ENCODE measurements at places on chromosomes 11 and 22.

- DNase-seq: no peak
Observed at GRCh38 chr11:61183645-61184044, 19.7 kb upstream of the PGA3 start.

- DNase-seq: no peak
Observed at GRCh38 chr11:131077340-131077739, 161.1 kb upstream of the SNX19 start.

DNA sequence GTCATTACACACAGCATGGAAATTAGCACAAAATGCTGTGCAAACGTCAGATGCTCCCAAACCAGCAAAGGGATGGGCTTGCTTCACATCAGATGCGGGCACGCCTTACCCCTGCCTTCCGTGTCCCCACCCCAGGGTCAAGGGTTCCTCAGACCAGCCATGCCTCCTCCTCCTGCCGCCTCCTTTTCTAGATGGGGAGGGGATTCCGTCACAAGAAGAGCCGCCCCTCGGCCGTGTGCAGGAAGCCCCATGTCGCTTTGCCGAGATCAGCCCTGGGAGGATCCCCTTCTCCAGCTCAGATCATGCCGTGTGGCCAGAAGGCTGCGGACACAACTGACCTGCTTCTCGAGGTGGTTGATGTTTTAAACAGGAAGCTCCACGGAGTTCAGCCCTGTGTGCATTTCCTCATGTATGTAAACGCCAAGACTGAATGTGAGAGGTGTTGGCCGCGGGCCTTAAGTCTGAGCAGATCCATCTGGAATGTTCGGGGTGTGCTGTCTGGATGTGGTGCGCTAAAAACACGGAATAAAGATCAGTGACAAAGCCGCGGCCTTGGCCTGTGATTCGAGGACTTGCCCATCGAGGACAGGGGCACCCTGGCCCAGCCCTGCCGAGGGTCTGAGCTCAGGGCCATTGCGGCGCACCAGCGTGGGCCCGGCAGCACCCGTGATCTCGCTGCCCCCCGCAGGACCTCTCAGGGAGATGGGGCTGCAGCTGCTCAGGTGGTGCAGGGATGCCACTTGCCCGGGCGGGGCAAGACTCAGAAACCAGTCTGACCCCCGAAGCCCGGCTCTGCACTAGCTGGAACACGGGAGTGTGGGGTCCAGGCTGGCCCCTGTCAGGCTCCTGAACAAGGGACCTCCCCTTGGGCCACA, 412.9 kb downstream of the TBC1D22A start:
- no peak for DNase-seq

DNA sequence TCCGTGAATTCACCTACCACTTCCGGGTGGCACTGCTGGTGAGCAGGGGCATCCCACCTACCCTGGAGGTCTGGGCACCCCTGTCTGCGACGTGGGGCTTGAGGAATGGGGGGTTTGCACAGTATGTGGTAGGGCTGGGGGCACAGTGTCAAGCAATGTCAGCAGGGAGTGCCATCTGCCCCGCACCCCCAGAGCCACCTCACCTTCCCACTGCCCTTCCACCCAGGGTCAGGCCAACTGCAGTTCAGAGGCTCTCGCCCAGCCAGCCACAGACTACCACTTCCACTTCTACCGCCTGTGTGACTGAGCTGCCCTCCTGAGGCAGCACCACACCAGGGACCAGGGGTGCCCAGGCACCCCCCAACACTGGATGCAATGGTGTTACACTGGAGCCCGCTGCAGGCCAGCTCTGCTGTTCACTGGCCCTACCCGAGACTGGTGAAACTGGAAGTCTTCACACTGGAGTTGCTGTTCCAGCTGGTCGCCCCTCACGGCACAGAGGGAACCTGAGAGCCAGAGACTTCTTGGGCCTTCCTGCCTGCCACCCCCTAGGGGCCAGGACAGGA, 6.5 kb downstream of the TMEM258 start:
- no peak for DNase-seq

- no peak for DNase-seq
Observed at GRCh38 chr11:76856106-76856505, 4.6 kb upstream of the ACER3 start.

DNA sequence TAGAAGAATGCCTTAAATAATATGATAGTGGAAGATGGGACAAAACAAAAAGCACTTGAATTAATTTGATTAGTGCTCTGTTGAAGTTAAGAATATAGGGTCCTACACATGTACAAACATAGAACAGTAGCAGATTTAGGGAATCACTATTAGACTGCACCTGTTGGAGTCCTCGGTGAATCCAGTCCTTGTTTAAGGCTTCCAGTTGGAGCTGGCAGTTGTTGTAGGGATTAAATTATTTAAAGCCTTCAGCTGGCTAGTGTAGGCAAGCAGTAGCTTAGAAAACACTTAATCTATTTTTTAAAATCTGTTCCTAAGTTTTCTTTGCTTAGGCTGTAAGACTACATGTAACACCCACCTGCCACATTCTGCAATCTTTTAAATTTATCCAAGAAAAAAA, 24.5 kb upstream of the CSTF3 start:
- no peak for DNase-seq

- DNase-seq: no peak
Observed at GRCh38 chr22:40302149-40302548, 44.2 kb upstream of the ADSL start.

- no peak for DNase-seq
Observed at GRCh38 chr11:77209663-77210062, 81.6 kb downstream of the MYO7A start.

DNA sequence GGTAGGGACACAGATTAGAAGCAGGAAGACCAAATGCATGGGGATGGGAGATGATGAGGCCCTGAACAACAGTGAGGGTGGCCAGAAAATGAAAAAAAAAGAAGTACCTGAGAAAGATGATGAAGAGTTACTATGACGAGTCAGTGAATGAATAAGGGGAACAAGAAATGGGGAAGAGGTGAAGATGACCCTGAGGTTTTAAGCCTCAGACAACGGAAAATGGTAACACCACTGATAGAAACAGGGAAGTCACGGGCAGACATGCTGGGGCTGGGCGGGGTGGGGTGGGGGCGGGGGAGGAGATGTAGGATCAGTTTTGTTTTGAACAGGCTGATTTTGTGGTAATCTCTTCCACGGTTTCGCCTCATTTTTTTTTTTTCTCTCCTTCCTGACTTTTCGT, 205.1 kb upstream of the CADM1 start:
- no peak for DNase-seq

DNA sequence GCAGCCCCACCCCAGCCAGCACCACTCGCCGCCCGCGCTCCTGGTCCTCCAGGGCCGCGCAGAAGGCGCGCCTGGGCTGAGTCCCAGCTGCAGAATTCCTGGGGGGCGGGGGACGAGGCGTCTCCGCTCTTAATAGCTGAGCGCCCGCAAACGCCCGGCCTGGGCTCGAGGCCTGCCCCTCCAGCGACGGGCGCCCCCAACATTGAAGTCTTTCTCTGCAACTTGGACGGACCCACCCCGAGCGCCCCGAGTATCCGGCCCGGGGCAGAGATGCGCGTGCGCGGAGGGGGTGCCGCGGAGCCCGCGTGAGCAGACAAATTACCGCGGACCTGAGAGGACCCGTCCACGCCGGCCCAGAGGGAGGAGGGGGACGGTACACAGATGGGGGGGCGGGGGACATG, 6.7 kb upstream of the SYT7 start:
- peak; percentile 5 for DNase-seq

GRCh38 chr22:49235463-49236300, 592.0 kb downstream of the BRD1 start:
- no peak for DNase-seq

- no peak for DNase-seq
Observed at GRCh38 chr11:2867722-2868505, 17.7 kb downstream of the CDKN1C start.

DNA sequence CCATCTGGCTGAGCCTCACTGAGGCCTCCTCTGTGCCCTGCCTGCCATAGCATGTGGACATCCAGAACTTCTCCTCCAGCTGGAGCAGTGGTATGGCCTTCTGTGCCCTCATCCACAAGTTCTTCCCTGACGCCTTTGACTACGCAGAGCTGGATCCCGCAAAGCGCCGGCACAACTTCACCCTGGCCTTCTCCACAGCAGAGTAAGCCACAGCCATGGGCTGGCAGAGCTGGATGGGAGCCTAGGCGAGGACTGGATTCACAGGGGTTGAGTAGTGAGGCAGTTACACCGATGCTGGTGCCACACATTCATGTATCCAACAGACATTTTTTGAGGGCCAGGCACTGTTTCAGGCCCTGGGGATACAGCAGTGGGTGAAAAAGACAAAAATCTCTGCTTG, 9.1 kb downstream of the SMTNL1 start:
- DNase-seq: no peak

- DNase-seq: no peak
Observed at GRCh38 chr11:30617762-30618161, 31.6 kb upstream of the MPPED2 start.

DNA sequence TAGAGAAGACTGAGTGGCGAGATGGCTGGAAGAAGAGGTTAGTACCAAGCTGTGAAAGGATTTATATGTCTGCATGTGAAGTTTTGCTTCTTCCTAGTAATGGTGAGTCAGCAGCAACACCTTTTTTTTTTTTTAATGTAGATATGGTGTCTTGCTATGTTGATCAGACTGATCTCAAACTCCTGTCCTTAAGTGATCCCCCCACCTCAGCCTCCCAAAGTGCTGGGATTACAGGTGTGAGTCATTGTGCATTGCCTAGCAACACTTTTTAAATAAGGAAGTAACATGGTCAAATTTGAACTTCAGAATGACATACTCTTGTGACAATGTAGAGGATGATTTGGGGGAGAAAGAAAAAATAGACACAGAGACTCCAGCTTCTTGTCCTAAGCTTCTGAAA, 6.5 kb upstream of the CSTPP1 start:
- no peak for DNase-seq

DNA sequence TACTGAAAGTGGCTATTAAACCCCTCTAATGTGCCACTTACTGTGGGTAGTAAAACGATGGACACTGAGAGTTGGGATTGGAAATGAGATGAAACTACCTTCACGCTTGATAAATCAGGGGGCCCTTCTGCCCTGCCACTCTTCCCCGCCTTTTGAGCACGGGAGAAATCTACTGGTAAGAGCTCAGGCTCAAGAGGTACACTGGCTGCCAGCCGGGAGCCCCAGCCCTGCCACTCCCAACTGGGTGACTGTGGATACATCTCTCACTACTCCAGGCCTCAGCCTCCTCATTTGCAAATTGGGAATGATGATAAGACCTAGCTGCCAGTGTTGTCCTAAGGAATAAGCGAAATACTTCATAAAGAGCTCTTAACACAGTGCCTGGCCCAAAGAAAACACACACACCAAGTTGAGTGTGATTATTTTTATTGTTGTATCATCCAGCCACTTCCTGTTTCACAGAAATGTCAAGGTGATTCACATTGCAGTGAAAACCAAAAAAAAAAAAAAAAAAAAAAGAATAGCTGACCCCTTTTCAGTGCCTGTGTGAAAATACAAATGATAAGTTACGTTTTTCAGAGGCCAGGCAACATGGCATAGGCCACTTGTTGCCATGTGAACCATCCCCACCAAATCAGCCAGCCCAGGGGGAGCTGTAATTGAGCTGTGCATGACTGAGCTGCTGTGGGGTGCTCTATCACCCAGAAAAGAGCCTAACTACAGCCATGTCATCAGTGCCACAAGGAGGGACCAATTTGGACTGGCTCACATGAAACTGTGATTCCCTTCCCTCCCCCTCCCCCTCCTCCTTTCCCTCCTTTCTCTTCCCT, 4.4 kb upstream of the ZNRD2 start:
- no peak for DNase-seq

- DNase-seq: no peak
Observed at GRCh38 chr11:121106812-121107211, 5.8 kb downstream of the TECTA start.

DNA sequence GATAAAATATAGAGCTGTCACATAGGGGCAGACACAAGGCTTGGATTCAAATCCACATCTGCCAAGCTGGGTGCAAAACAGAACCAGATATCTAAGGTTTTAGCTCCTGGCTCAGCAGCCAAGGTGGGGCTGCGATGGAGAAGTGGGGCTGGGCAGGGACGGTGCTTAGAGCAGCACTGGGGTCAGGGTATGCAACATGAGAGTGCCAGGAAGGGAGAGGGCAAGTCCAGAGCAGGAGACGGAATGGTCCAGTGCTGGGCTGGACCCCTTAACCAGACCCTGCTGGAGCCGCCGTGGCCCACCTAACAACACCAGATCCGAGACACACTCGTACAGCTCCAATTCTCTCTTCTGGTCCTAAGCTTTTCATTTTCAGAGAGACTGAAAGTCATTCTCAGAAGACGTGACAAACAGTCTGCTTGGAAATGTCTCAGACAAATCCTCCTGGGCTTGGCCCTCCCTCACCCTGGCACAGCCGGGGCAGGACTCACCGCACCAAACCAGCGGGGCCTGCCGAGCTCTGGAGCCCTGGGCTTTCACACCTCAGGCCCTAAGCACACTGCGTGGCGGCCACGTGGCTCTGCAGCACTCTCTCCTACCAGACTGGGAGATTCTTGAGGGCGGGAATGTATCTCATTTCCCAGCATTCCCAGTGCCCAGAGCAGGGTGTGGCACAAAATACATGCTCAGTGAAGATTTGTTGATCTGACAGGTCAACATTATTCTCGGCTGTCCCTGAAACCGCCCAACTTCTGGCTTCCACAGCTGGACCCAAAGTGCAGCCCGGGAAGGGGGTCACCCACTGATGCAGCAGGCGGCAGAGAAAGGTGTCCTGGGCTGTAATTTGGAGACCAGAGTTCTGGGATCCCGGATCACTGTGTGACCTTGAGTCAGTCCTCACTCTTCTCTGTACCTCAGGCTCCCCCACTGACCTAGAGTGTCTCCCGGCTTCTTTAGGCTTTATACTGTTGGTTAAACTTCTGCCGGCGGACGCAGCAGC, 11.6 kb downstream of the LRRC32 start:
- no peak for DNase-seq

DNA sequence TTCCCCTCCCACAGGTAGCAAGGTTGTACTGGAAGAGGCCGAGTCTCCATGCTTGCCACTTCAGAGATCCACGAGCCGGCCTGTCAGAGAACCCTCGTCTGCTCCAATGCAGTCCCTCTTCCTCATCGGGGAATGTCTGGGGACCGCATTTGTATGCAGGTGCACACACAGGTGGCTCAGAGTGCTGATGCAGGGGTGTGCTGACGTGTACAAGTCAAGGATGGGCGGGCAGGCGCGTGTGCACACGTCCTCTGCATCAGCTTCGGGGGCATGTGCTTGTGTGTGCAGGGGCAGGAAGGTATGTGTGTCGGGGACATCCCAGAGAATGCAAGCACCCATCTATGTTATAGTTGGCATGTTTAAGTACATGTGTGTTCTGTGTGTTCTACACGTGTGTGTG, 49.4 kb downstream of the ELFN2 start:
- DNase-seq: no peak

DNA sequence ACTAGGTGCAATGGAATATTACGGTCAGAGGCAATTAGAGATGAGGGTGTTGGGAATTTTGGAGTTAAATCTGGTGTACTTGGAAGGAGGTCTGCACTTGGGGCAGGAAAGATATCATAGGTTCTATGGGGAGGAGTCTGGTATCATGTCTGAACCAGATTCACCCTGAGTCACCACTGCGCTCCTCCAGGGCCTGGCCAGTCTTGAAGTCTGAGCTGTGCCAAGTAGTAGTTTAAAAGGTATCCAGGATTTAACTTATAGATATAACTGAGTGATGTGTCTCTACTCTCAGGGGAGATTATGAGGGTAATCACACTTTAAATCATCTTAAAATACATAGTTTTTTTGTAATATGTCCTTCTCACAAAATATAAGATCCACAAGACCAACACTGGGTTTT, 6.6 kb downstream of the CNGA4 start:
- no peak for DNase-seq

GRCh38 chr11:9576701-9577381, 3.4 kb downstream of the WEE1 start:
- DNase-seq: no peak

Measured in activated T-helper 1 cell treated with anti-CD3 and anti-CD28 coated beads, Interleukin-2, amount 50 U/mL, for 16 hours (primary cell).